T-cell (primary cell): ENCODE measurements at places on chromosomes 2 and 18. TPM values are rescaled to one million over a fixed set of nuclear protein-coding genes. Genes with fewer than 3 reads are reported as not detected.

The ANKRD30BL gene
- total RNA-seq, result not detected

DNA sequence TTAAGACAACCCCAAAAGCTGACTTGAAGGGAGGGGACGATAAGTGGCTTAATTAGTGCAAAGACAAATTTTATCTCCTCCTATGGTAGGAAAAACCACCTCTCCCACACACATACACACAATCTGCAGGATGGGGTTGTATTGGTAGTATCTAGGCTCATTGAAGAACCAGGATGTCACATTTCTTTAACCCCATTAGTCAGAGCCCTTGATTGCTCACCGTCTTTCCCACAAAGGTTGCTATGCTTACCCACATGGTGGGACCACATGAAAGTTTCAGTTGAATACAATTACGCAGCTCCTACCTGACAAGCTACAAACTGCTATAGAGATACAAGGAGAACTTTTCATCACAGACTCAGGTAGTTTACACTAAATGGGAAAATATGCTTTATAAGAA, 765.0 kb upstream of the CELF4 start:
- H3K36me3 ChIP-seq, result no peaks in the 10 kb centered on the region
- H3K4me1 ChIP-seq, result no peaks in the 10 kb centered on the region
- no peaks in the 10 kb centered on the region for H3K27me3 ChIP-seq
- DNase-seq, result no peak
- no peak overlapping the region for H3K27ac ChIP-seq

- no peaks in the 10 kb centered on the region for H3K36me3 ChIP-seq
- no peaks in the 10 kb centered on the region for H3K27me3 ChIP-seq
- H3K27ac ChIP-seq, result no peak overlapping the region
- H3K4me3 ChIP-seq, result peak overlapping the region; percentile 8
- peaks cover 9% of the 10 kb centered on the region for H3K4me1 ChIP-seq
- no peak for DNase-seq
Measured at GRCh38 chr2:25207078-25207545, 38.7 kb upstream of the POMC start.

- no peak for DNase-seq
- H3K36me3 ChIP-seq, result no peaks in the 10 kb centered on the region
- H3K27ac ChIP-seq, result no peak overlapping the region
- no peak overlapping the region for H3K4me3 ChIP-seq
- no peaks in the 10 kb centered on the region for H3K27me3 ChIP-seq
- no peaks in the 10 kb centered on the region for H3K4me1 ChIP-seq
Measured at GRCh38 chr18:57890266-57890665, 87.2 kb upstream of the ATP8B1 start.

DNA sequence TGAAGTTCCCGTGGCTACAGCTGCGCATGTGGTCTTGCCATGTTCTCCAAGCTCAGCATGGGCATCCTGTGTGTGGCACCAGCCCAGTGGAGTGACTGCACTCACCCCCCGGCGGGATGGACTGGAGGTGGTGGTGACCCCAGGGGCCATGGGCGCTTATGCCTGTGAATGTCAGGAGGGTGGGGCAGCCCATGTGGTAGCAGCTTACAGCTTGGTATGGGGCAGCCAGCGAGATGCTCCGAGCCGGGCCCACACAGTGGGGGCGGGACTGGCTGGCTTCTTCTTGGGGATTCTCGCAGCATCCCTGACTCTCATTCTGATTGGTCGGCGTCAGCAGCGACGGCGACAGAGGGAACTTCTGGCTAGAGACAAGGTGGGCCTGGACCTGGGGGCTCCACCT, 25.6 kb downstream of the SEMA4F start:
- no peak overlapping the region for H3K4me3 ChIP-seq
- DNase-seq, result no peak
- H3K27me3 ChIP-seq, result no peaks in the 10 kb centered on the region
- H3K36me3 ChIP-seq, result peaks cover 35% of the 10 kb centered on the region
- no peak overlapping the region for H3K27ac ChIP-seq
